ENCODE measurements at places on chromosomes 16 and 17. TPM values are rescaled to one million over a fixed set of nuclear protein-coding genes. Genes with fewer than 3 reads are reported as not detected.

GRCh38 chr17:1460233-1460632 is 4.2 kb upstream of the CRK start:
- peak; percentile 80 for DNase-seq

DNA sequence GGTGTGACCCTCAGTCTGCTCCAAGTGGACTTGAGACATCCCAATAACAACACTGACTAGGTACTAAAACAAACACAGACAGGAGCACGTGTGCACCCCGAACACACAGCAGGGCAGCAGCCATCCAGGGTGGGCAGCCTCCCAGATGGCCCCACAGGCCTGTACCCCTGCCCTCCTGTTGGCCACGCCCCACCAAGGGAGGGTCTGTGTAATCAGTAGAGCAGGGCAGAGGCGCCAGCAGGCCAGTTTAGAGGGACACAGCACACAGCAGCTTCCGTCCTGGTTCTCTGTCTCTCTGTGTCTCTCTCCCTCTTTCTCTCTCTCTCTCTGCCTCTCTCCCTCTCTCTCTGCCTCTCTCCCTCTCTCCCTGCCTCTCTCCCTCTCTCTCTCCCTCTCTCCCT is 21.4 kb downstream of the ACTG1 start:
- no peak for DNase-seq

DNA sequence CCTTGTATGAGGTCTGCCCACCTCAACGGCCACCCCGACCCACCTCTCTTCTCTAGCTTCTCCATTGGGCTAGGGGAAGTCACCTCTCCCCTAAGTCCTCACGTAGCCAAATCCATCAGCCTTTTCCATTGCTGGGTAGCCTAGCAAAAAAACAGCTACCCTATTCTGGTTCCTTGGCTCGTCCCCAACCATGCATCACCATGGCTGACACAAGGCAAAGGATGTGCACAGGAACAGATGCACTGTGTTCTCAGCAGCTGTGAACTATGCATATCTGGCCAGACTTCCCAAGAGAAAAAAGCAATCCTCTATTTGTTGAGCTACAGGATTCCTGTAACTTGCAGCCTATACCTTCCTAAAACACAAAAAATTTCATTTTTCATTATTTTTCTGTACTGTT is 22.0 kb upstream of the FLCN start:
- DNase-seq, result no peak

DNA sequence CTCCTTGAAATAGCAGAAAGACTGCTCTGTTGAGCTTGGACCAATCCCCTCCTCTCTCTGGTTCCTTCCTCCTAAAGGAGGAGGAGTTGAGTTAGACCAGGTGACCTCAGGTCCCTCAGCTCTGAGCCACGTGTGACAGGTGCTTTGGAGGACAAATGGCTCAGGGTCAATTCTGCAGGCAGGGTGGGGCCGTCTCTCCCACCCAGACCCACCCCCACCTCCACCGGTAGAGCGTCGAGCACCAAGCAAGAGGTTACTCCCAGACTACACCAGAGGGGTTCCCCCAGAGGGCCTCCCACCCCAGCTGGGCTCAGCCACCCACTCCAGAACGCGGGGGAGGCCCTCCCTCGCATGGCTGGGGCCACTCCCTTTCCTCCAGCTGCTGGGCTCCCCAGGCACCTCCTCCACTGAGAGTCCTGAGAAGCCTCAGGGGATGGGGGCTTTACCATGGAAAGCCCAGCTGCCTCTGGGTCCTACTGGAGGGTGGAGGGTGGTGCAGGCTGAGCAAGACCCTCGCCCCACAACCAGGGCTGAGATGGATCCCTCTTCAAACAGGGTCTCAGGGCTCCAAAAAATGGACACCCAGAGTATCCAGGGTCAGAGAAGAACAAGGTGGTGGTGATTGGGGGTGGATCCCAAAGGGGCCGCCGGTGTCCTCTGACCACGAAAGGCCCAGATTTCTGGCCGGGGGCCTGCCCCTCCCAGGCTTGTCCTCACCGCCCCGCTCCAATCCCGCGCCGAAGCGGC is 7.6 kb downstream of the MYO1C start:
- DNase-seq, result peak; percentile 61

VPS35 gene
- 74.0 TPM for total RNA-seq

GRCh38 chr17:79877041-79877440 is 37.8 kb upstream of the CBX4 start:
- no peak for DNase-seq

DNA sequence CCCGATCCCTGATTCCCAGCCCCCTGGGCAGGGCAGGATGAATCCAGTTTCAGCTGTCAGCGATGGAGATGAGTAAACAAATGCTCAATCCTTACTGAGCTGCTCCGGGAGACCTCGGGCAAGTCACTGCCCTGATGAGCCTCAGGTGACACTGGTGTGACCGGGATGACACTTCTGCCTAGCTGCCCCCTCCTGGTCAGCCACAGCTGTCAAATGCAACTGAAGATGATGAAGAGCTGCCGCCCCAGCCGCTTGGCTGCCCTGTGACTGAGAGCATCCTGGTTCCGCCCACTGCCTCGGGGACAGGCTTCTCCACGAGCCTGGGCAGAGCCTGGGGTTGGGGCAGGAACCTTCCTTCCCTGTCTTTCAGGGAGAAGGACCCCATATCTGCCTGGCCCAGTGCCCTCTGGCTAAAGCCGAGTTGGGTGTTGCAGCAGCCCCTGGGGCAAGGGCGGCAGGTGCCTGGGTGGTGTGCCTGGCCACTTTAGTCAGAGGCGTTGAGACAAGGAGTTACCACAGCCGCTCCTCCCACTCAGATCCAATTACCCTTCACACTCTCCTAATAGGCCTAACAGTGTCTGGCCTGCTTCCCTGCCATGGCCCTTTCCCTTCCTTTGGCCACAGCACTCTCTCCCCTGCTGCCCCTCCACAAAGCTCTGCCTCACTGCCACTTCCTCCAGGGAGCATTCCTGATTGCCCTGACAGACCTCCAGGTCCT is 5.5 kb downstream of the CCL17 start:
- no peak for DNase-seq

MRM1 gene
- total RNA-seq, result 6.8 TPM

- no peak for DNase-seq
These were observed 84.2 kb downstream of the ZFHX3 start for GRCh38 chr16:72963533-72964315.

DNA sequence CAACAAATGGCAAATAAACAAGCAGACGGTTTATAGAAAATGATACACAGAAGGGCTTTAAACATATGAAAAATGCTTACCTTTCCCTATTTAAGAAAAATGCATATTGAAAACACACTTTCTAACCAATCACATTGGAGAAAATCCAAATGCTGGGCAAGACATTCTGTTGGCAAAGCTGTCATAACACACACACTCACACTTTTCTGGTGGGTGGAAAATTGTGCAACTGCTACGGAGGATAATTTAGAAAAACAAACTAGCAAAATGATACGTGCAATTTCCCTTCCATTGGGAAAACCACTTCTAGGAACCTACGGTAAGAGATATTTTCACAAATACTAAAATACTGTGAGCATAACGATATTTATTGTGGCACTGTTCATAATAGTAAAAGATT is 9.8 kb upstream of the MYH3 start:
- DNase-seq, result no peak

MPHOSPH6 gene
- total RNA-seq, result 10.0 TPM

DNA sequence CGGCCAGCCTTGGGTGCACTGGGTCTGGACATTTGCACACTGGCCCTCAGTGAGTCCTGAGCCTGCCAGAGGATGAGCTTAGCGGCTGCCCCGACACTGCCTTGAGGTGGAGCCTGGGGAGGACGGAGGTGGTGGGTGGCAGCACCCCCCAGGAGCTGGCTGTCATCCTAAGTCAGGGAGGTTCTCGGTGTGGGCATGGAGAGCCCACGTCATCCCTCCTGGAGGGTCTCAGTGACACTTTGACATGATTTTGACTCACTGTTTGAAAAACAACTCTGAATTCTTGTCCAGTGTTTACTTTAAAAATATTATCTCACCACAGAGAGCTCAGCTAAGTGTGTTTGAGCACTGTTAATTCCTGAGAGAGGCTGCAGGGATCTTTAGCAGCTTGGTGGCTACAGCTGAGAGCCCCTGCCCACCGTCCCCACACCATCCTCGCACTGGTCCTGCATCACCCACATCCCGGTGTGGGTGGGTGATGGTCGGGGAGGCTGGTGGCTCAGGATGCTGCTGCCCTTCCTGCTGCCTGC is 63.1 kb downstream of the BANP start:
- DNase-seq, result no peak

- no peak for DNase-seq
These were observed 131.2 kb downstream of the C16orf95 start for GRCh38 chr16:87185983-87186382.

DNA sequence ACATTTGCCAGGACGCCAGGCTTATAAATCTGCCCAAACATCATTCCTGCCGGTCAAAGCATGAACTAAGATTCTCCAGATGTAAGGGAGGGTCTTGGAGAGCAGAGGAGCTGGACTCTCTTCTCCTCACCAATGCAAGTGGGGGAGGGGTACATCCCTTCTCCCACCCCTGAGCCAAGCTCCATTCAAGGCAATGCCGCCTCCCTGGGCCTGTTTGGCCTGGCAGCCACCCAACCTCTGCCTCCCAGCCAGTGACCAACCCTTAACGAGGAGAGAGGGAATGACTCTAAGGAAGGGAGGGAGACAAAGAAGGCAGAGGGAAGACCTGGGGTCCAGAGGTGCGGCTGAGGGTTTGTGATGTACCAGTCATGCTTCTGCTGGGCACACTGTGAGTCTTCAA is 13.8 kb downstream of the C17orf50 start:
- DNase-seq, result peak; percentile 67

DNA sequence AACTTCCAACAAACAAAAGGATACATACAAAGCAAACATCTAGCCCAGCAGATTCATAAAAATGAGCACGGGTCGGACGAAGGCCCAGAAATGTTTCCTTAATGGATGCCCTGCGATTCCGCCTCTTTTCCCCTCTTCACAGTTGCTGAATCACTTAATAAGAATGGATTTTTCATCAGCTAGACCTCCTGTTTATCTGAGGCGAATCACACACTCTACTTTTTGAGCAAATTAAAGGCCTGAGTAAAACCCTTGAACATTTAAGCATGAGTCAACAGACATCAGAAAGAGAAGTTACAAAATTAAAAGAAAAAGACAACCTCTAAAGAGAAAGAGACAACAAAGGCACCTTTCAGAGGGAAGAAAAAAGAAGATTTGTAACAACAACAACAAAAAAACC is 44.7 kb downstream of the HS3ST3A1 start:
- DNase-seq, result no peak

DNA sequence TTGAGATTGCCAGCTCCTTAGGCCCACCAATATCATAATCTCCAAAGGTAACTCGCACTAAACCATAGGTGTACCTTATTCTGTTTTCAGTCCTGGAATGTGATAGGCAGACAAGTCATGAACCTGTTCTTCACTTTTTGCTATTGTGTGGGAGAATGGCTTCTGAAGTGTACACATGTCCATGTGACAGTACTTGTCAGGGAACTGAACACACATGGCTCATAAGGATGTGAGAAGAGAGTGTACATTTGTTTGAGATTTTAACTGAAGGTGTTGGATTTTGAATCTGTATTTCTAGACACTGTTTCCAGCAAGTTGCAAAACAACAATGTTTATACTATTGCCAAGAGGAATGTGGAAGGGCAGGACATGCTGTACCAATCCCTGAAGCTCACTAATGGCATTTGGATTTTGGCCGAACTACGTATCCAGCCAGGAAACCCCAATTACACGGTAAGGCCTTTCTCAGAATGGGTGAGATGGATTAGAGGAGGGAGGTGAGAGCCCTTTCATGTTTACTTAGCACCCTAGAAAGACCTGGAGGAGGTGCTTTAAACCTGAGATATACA is 14.5 kb upstream of the RASL10B start:
- no peak for DNase-seq

DNA sequence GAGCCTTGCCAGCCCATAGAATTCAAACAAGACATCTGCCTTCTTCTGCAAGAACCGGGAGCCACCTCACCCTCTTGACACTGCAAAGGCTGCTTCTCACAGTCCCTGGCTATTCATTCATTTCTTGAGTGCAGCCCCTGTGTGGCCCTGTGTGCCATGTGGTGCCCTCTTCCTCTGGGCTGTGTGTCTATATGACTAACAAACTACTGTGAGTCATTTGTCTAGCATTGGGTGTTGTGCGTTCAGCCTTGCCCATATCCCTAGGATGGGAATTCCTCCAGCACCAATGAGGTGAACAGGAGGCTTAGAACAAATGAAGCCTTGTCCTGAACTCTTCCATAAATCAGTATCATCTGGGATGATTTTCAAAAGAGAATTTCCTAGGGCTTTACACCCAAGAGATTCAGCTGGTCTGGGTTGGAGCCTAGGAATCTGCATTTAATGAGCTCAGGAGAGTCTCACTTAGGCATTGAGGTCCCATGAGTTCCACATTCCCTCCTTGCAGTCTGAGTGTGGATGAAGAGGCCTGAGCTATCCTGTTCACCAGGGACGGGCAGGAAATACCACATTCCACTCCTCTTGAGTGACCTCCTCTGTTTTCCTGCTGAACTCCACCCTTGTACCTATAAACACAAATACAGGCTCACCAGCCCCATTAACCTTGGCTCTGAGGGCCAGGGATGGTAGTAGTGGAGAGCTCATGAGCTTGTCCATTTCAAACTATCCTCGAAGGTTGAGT is 308.7 kb upstream of the N4BP1 start:
- DNase-seq, result no peak

GRCh38 chr17:77901481-77901880 is 57.0 kb upstream of the TNRC6C start:
- DNase-seq, result no peak

FBXO39 gene
- 0.34 TPM for total RNA-seq

TBX6 gene
- total RNA-seq, result 0.55 TPM

DNA sequence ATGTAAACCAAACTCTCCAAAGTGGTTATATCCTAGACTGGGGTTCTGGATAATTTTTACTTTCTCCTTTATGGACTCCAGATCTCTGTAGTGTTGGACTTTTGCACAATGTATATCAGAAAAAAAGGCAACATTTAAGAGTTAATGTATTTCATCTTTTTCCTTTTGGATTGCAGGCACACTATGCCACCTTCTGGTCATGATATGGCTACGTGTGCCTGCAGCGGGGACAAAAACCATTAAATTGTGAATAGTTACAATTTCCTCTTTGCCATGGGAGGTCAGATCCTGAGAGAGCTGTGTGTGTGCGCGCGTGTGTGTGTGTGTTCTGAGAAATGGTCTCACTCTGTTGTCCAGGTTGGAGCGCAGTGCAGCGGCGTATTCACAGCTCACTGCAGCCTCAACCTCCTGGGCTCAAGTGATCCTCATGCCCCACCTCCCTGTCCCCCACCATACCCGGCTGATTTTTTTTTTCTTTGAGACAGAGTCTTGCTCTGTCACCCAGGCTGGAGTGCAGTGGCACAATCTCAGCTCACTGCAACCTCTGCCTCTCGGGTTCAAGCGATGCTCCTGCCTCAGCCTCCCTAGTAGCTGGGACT is 4.3 kb upstream of the SGF29 start:
- DNase-seq, result no peak

GRCh38 chr16:25633549-25633948 is 58.2 kb upstream of the HS3ST4 start:
- DNase-seq, result no peak

Data from left cardiac atrium (tissue), 4 donors.